Activated CD8-positive, alpha-beta memory T cell treated with anti-CD3 and anti-CD28 coated beads for 4 hours (primary cell): ENCODE measurements at places on chromosomes 7 and 10.

DNA sequence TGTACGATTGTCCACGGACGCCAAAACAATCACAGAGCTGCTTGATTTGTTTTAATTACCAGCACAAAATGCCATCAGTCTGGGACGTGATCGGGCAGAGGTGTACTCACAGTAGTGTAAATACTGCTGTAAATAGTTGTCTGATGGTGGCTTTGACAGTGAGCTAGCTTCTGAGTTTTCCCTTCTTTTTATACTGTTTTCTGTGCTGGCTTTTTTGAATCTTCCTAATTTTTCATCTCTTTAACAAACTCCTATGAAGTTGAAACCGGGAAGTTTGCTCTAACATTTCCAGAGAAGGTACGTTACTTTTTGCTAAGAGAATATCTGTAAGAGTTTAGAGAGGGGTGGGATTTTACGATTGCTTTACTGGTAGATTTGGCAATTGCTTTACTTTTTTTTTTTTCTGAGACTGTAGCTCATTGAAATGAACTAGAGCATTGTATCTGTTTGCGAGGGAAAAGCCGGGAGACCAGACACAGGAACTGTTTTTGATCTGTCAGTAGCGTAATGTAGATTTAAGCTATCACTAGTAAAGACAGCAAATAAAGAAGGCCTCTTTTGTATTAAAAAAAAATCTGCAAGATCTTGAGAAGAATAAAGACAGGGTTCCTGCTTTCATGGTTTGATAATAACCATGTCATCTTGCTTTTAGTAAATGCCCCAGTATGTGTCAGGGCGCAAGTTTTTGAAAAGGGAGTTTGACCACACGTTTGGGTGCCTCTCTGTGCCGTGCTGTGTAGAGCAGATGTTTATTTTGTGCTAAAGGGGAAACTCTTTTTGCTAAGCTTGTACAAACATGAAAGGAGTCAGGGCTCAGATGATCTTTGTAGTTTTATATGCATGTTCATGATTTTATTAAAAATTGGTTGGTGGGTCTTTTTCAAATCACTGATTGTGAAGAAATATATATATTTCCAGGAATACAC is 712 bp downstream of the FOXP2 start:
- no peak for DNase-seq

GRCh38 chr7:116598861-116599260 is 73.1 kb upstream of the MET start:
- no peak for DNase-seq

DNA sequence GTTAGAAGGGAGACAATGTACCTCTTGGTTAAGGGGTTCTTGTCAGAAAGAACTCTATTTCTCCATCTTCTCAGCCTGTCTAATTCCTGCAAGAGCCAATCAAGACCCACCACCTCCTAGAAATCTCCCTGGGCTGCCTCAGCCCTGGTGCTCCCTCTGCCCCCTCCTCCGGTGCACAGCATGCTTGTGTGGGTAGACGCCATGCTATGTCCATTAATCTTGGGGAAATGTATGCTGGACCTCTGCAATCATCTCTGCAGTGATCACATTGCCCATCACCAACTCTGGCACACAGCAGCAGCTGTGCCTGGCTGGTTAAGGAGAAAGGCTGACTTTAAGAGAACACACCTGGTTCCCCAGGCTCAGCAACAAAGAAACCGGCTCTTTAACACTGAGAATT is 37.3 kb downstream of the SH3PXD2A start:
- no peak for DNase-seq

- no peak for DNase-seq
These were observed 16.9 kb upstream of the CREB5 start for GRCh38 chr7:28395404-28395803.

- DNase-seq: no peak
These were observed 73.1 kb upstream of the AASS start for GRCh38 chr7:122217125-122217524.
